Stimulated activated CD4-positive, alpha-beta T cell treated with anti-CD3 and anti-CD28 coated beads, Interleukin-4, amount 100 ng/mL, for 48 hours (primary cell): ENCODE measurements at places on chromosomes 4 and X.

- DNase-seq, result no peak
Measured at GRCh38 chrX:129980001-129980401, 2.4 kb upstream of the BCORL1 start.

DNA sequence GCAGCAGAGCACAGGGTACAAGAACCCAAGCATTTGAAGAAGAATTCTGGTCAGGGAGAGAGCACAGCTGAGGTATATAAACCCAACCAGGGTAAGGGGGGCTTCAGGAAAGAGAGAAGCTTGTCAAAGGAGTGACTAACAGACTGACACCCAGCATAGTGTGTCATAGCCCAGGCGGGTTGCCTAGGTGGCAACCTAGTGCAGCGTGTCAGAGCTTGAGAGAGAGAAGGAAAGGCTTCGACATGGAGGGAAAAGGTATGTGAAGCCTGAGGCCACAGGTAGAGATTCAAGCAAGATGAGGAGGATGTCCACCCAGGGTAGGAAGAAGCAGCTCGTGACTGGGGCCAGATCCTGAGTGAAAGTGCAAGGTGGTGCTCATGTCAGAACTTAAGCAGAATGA is 8.5 kb upstream of the ANTXR2 start:
- DNase-seq, result no peak

- no peak for DNase-seq
Measured at GRCh38 chrX:119984652-119985051, 41.1 kb upstream of the NKAP start.

DNA sequence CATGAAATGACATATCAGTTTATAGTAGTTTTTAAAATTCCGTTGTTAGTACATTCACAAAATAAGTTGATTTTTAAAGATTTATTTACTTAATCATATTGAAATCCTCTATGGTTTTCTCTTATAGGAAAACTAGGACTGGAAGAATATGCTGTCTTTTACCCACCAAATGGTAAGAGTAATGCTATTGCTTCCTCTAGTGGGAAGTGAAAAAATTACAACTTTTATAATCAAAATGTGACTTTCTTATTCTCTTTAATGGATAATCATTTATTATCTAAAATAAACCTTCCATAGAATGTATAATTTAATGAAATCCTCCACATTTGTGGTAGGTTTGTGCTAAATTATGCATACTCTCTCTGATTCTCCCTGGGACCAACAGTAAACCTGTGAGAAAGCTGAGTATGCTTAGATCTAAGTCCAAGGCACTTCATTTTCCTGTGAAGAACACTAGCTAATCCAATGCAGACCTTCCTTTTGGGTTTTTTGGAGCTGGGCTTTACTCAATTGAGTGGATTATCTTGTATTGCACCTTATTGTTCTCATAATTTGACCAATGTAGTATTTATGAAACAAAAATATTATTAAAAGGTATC is 136.2 kb downstream of the TBC1D19 start:
- DNase-seq, result no peak

GRCh38 chr4:84804136-84804535 is 162.4 kb downstream of the WDFY3 start:
- DNase-seq, result no peak

GRCh38 chrX:130347321-130347720 is 7.6 kb downstream of the SLC25A14 start:
- no peak for DNase-seq
